ENCODE measurements at places on chromosomes 1 and 21.

GRCh38 chr1:230861970-230862595, 6.2 kb downstream of the C1orf198 start:
- DNase-seq, result no peak

- no peak for DNase-seq
These were observed 15.0 kb downstream of the CAMSAP2 start for GRCh38 chr1:200753650-200754198.

DNA sequence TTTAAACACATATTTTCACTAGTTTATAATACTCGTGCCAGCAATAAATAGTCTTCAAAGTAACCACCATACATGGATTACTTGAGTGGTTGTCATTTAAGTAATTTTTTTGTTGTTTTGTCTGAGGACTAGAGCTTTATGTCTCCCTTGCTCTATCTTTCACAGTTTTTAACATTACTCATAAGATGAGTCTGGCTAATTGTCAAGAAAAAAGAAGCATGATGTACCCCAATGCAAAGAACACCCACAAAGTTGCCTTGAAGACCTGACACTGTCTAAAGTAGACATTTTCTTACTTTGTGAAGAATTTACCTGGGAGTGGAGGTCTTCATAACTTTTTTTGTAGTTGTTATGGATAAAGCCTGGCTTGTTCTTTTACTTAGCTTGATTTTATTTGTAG, 210.4 kb upstream of the BRINP3 start:
- no peak for DNase-seq

- no peak for DNase-seq
These were observed 65.3 kb upstream of the BEND5 start for GRCh38 chr1:48841966-48842365.

- no peak for DNase-seq
These were observed 468.1 kb downstream of the ADGRL2 start for GRCh38 chr1:82268826-82269225.

GRCh38 chr1:7993593-7994479, 32.3 kb downstream of the ERRFI1 start:
- DNase-seq, result no peak

- no peak for DNase-seq
These were observed 54.6 kb downstream of the RAP1GAP start for GRCh38 chr1:21614419-21615115.

DNA sequence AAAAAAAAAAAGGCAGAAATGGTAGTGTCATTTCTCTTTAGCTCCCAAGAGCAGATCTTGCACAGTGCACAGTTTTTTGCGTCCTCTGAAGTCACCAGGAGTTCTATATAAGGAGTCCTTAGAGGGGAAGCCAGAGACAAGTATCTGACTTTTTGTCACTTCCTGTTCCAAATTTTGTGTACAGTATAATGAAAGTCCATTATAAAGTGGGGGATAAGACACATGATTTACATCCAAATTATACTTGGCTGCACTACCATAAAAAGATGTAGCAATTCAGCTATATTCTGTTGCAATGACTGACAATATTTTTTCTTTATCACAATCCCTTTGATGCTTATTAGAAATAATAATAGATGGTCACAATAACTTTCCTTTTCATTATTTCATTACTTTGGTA, 1276.9 kb upstream of the ADGRL2 start:
- no peak for DNase-seq

DNA sequence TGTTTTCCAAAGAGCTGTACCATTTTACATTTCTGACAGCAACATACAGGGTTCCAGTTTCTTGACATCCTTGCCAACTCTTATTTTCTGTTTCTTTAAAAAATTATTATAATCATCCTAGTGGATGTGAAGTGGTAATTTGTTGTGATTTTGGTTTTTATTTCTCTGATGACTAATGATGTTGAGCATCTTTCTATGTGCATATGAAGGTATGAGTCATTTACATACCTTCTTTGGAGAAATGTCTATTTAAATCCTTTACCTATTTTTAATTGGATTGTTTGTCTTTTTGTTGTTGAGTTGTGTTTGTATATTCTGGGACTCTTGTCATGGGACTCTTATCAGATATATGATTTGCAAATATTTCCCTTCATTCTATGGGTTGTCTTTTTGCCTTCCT, 20.8 kb upstream of the MPC2 start:
- DNase-seq, result no peak

DNA sequence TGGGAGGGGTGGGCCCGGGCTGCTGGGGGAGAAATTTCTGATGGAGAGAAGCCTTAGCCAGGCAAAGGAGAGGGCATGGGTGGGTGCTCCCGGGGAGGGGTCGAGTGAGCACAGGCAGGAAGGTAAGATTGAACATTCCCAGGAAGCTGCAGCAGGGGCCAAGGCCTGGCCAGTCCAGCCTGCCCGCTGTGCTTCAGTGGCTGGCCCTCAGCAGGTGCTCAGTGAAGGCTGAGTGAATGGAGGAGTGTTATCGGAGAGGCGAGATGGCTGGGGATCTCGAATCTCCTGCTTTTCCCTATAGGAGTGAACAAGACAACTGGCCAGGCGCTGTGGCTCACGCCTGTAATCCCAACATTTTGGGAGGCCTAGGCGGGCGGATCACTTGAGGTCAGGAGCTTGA, 20.9 kb downstream of the SPSB1 start:
- DNase-seq, result no peak

DNA sequence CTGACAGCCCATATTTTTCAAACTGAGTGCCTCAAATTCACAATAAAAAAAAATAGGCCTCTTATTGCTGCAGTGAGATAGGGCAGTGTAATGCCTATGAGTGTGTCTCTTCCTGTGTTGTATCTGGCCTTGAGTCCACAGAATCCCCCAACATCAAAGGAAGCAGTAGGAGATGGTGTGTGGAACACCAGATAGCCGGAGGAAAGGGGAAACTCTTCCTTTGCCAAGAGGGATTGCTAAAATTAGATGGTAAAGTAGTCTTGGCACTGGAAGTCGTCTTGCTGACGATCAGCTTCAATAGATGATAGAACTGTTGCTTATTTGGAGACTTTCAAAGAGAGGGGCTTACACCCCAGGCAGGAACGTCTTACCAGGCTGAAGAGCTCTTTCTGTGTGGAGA, 51.8 kb downstream of the RUNX1 start:
- no peak for DNase-seq

- DNase-seq, result no peak
These were observed 134.9 kb downstream of the RHOU start for GRCh38 chr1:228870041-228870713.

GRCh38 chr1:202007805-202008489, 2.4 kb upstream of the ELF3 start:
- no peak for DNase-seq

- no peak for DNase-seq
These were observed 40.4 kb downstream of the UBR4 start for GRCh38 chr1:19169642-19170041.

GRCh38 chr1:159790237-159790917, 9.6 kb downstream of the DUSP23 start:
- no peak for DNase-seq

- no peak for DNase-seq
These were observed 52.4 kb downstream of the HNRNPR start for GRCh38 chr1:23291706-23292105.

DNA sequence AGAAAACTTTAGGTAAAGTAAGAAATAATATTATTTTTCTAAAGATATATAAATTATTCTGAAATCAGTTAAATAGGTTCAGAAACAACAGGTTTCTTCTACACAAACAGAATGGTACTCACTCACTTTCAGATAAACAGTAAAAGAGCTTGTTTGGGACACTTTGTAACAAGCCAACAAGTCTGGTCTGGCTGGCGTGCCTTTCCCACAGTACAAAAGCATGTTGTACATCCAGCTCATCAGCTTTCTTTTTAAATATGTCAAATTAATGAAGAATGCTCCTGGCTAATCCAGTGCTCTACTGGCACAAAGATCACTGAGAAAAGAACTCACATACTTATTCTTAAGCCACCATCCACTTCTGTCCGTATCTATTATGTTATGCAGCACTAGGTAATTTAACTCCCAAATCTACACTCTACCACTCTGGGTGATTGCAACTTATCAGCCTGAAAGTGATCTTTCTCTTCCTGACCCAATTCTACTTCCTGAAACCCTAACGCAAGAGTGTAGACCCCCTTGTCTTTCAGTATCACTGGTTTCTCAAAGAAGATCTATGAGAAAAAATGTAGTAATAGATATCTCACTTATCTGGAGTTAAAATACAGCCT, 32.6 kb downstream of the TRIT1 start:
- DNase-seq, result no peak

GRCh38 chr1:152426731-152427130, 12.7 kb upstream of the CRNN start:
- no peak for DNase-seq

DNA sequence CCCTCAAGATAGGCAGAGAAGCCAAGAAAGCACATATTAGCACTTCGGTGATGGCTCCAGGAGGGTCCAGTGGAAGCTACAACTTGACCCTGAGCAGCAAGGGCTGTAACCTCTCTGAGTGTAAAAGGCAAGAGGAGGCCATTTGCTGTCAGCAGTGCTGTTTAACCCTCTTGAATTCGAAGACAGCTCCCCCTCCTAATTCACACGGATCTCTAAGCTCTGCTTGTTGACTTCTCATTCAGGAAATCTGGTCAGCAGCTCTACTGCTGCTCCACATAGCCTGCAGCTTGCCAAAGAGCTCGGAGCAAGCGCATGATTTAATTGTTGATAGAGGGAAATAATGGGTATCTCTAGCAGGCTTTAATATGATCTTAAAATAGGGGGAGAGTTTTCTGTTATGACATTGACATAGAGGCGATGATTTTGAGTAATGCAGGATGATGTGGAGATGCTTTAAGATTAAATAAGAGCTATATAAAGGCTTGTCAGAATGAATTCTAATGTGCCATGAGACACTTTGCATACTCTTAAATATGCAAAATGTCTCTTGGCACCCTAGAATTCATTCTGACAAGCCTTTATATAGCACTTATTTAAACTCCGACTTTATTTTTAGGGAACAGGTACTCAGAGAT, 79.4 kb upstream of the USH2A start:
- no peak for DNase-seq

DNA sequence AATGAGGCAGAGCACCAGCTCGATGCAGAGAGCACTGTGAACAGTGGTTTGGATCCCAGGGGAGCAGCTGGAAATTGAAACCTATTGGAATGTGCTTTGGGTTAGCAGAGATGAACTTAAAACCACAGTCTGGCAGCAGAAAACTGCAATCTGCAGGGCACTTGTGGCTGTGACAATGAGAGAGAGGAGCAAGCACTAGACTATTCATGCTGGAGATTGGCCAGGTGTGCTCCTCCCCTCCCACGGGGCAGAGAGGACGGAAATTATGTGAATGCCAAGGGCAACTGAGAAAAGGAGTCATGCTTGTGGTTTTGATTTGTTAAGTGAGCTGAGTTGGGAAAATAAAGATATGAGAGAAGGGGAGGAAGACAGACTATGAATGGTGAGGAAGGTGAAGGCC, 38.1 kb downstream of the HSD3B2 start:
- no peak for DNase-seq

GRCh38 chr1:101221945-101222429, 14.8 kb upstream of the S1PR1 start:
- no peak for DNase-seq

DNA sequence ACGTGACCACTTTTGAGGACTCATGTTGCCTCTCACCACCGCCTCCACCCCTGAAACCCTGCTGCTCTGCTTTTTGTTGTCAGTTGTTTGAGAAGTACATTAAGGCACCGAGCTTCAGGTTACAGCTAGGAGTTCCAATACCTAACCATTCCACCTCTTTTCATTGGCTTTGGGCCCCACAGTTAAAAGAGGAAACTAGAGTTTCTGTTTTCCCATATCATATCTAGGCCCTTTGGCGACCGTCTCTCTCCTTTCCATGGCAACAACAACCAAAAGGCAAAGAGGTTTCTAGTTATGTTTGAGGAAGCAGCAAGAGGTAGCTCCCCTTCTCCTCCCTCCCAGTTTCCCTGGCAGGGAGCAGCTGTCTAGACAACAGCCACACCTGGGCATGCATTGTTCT, 5.9 kb downstream of the ANKRD35 start:
- no peak for DNase-seq

GRCh38 chr21:33080376-33080775, 10.4 kb downstream of the OLIG1 start:
- no peak for DNase-seq
